NCI-H2171 (cell line): ENCODE measurements at places on chromosomes 4 and X.
A peak's percentile ranks its signal among the peaks of the same experiment; 100 is the strongest.

- no peak for DNase-seq
Observed at GRCh38 chr4:107068116-107068515, 32.0 kb upstream of the DKK2 start.

DNA sequence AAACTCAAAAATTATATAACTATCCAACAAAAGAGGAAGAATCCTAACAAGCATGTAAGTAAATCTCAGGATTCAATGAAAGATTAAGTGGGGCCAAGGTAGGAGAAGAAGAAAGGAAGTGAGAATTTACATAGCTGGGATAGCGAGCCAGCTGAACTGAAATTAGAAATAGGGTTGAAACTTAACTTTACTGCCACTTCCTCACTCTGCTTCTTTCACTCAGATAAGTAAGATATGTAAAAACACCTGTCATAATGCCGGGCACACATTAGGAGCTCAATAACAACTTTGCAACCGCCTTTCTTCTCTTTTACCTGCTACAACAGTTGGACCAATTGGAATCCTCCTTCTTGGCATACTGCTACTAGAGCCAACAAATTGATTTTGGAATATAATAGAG is 129.4 kb downstream of the CNKSR2 start:
- no peak for DNase-seq

- DNase-seq: no peak
Observed at GRCh38 chr4:54277691-54278090, 48.6 kb downstream of the PDGFRA start.

GRCh38 chr4:97643179-97643578 is 500.1 kb downstream of the STPG2 start:
- DNase-seq: no peak

DNA sequence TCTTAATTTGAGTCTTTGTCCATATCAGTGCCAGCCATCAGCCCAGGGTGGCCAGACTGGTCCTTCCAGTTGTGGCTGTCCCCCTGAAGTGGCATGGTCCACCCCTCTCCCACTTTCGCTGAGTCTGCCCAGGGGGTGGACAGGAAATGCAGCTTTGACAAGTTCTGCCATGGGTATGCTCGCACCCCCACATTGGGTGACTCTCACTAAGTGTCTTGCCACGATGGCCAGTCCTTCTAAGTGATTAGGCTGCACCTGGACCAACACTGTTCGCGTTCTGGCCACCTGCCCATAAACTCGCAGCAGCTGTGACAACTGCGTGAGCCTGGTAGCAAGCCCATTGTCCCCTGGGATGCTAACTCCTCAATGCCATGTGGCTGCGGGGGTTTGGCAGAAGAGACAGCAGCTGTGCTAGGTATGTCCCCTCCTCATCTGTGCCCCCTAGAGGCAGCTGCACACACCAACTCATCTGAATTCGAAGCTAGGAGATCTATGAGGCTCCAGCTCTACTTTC is 10.0 kb upstream of the LNX1 start:
- peak; percentile 77 for DNase-seq

DNA sequence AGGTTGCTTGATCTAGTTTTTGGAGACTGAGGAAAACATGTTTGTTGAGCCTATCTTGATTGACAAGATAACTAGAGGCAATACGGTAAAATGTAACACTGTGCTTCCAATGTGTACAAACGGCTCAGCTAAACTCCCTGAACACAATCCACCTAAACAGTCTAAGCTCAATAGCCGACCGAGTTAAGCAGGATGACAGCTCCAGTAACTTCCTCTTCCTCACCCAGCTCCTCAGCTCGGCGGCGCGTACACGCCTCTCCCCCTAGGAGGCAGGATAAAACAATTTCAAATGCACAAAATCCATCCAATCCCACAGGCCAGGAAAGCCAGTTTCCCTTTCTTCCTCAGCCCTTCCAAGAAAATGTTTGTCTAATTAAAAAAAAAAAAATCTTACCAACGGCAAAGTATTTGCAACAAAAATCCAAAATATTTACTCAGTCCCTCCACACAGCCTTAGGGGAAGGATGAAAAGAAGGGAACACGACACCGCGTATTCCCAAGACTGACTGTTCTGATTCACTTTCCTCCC is 1.0 kb downstream of the CNOT6L start:
- peak; percentile 26 for DNase-seq

- DNase-seq: no peak
Observed at GRCh38 chr4:31548021-31548420, 827.9 kb downstream of the PCDH7 start.

- DNase-seq: no peak
Observed at GRCh38 chr4:52051213-52051614, at the start of gene SPATA18. Gene SPATA18 (plus strand): TSS chr4:52051304. CDS start chr4:52051705, 401 bp downstream.

GRCh38 chrX:103789004-103789403 is 12.4 kb downstream of the PLP1 start:
- DNase-seq: no peak

DNA sequence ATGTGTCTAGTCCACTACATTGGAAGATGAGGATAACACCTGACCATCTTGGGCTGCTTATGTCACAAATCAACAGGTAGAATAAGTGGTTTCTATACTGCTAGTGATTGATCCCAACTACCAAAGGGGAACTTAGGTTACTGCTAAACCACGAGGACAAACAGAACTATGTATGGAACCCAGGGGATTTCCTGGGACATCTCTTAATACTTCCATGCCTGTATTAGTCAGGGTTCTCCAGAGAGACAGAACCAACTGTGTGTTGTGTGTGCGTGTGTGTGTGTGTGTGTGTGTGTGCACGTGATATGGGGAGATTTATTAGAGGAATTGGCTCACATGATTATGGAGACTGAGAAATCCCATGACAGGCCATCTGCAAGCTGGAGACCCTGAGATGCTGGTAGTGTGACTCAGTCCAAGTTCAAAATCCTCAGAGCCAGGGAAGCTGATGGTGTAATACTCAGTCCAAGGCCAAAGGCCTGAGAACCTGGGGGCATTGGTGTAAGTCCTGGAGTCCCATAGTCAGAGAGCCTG is 16.2 kb upstream of the AFF1 start:
- DNase-seq: no peak

DNA sequence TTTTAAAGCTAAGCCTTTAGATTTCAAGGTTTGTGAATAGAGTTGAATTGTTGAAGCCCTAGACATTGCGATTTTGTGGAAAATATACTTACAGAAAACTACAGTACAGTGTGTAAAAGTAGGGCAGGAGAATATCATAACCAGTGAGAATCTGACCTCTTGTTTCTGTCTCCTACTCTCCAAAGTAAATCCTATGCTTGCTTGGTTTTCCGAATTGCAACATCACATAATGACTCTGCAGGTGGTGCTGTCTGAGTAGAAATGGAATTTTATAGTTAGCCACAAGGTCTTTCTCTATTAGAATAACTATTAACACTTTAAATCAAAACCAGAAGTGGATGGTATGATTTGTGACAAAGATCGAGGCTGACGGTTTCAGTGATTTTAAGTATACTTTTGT is 505.6 kb downstream of the RAPGEF2 start:
- no peak for DNase-seq

GRCh38 chr4:147481577-147482109 is 746 bp downstream of the EDNRA start:
- DNase-seq: no peak

GRCh38 chr4:61527888-61528287 is 327.8 kb downstream of the ADGRL3 start:
- DNase-seq: no peak

DNA sequence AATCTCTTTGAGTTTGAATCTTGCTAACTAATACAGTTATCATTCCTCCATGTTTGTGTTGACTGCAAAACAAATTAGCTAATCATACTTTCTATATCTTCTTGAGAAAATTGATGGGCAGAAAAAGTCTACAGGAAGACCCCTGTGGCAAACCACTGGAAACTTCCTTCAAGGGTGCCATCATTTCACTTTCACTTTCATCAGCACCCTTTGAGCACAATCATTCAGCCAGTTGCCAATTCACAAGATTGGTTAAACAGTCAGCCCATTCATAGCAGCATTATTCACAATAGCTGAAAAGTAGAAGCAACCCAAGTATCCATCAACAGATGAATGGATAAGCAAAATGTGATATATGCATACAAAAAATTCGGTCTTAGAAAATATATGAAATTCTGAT is 101.5 kb downstream of the CCDC160 start:
- DNase-seq: no peak

- no peak for DNase-seq
Observed at GRCh38 chrX:2474280-2474962, 26.4 kb downstream of the DHRSX start.

- no peak for DNase-seq
Observed at GRCh38 chrX:120504569-120504968, 35.5 kb upstream of the LAMP2 start.

GRCh38 chr4:37453999-37454800 is 209.7 kb downstream of the NWD2 start:
- no peak for DNase-seq
